Activated T-helper 1 cell treated with anti-CD3 and anti-CD28 coated beads, Interleukin-2, amount 50 U/mL, for 16 hours (primary cell): ENCODE measurements at places on chromosomes 4 and X.

DNA sequence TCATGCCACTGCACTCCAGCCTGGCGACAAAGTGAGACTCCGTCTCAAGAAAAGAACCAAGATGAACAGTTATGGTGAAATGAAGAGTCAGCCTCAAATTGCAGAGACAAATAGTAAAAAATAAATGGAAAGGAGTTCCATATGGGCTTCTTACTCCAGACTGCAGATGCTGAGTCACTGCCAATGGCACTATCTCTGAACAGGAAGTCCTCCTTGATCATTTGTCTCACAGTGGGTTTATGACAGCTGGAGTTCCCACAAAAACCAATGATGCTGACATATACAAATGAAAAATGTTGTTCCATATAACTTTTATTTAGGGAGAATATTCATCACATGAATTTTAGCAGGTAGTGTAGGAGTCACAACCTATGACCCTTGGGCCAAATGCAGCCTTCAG is 631.6 kb downstream of the PCDH18 start:
- DNase-seq = no peak

- DNase-seq = no peak
Observed at GRCh38 chr4:21195682-21196081, 495.4 kb downstream of the PACRGL start.

- no peak for DNase-seq
Observed at GRCh38 chr4:67635331-67635730, 65.6 kb downstream of the UBA6 start.

- no peak for DNase-seq
Observed at GRCh38 chr4:147740176-147740575, 8.3 kb downstream of the ARHGAP10 start.

GRCh38 chrX:102558607-102559006 is 40.7 kb upstream of the ARMCX5 start:
- DNase-seq = no peak

- no peak for DNase-seq
Observed at GRCh38 chr4:52235552-52236201, 184.6 kb downstream of the SPATA18 start.

DNA sequence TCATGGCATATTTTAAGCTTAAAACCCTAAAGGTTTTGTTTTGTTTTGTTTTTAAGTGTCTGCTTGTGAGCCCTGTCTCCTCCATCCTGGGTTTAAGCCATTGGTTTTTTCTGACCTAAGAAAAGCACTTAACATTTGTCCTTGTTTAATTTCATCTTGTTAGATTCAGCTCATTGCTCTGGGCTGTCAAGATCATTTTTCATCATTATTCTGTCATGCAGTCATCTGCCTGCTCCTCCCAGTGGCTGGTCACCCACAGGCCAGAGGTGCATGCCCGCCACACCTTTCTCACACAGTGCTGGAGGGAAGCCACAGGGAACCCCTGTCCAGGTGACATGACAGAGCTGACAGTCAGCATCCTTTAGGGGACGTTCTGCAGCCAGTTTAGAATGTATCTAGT is 11.7 kb upstream of the REELD1 start:
- no peak for DNase-seq

DNA sequence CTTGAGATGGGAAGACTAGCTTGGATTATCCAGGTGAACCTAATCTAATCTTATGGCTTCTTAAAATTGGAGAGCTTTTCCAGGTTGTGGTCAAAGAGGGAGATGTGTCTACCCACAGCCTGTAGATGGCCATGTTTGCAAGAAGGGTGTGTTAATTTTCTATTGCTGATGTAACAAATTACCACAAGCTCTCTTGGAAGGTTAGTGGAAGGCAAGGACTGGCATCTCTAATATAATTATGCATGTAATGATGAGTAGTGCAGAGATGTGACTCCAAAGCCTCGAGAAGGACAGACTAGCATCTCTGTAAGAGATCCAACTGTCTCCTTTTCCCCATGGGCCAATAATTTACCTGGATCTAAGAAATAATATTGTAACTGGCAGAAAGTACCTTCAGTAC is 3.2 kb upstream of the ADH1B start:
- DNase-seq = no peak

DNA sequence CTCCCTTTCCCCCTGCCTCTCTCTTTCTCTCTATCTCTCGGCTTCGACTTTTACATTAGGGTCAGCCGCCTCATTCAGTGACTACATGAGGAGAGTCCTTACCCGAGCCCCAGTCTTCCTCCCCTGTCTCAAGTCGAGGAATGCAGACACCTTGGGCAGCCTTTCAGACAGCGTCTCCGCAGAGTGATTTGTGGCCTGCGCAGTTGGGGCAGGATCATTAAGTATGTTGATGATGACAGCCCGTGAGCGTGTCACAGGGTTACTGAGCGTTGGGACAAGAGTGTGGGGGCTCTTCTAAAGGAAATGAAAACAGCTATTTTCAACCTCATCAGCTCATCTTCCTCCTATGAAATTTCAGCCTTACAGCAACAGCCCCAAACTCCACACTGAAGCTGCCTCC is 312.1 kb upstream of the GATB start:
- no peak for DNase-seq

DNA sequence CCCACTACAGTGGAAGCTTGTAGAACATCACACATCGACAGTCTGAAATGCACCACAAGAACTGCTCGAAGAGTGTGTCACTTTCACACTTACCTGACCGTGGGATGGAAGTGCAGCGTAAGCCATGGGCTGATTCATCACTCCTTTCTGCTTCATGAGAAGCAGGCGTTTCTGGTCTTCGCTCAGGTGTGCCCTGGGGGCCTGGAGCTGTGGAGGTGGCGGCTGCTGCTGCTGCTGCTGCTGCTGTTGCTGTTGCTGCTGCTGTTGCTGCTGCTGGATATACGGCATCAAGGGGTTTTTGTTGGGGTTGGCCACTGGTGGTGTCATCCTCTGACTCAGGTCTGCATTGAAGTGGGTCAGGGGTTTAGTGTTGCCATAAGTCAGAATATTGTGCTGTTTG is 223.6 kb downstream of the MGST2 start:
- no peak for DNase-seq

- no peak for DNase-seq
Observed at GRCh38 chr4:136337216-136337615, 1195.1 kb downstream of the PCDH18 start.

- peak; percentile 79 for DNase-seq
Observed at GRCh38 chr4:81471588-81472280, at the start of gene RASGEF1B. RASGEF1B (minus strand) TSS chr4:81471907; CDS start chr4:81459508, 12,399 bp downstream.

DNA sequence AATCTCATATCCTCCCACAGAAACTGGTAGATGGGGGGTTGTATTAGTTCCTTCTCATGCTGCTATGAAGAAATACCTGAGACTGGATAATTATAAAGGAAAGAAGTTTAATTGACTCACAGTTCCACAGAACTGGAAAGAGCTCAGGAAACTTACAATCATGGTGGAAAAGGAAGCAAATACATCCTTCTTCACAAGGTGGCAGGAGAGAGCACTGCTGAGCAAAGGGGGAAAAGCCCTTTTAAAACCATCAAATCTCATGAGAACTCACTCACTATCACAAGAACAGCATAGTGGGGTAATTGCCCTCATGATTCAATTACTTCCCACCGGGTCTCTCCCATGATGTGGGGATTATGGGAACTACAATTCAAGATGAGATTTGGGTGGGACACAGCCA is 250.5 kb upstream of the GPRIN3 start:
- no peak for DNase-seq

DNA sequence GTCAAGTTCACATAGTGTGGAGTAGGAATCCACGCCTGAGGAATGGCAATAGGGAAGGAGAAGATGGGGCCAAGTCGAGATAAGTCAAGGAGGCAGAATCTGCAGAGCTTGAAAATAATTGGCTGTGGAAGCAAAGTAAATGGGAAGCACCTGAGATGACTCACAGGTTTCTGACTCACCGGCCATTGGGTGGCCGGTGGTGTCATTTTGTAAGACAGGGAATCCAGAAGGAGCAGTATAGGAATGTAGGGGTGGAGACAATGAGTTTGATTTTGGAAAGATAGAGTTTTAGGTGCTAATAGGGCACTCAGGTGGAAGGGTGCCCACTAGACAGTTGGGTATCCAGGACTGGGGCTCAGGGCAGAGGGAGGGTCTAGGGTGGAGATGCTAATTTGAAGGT is 201.0 kb upstream of the MAMLD1 start:
- DNase-seq = no peak

DNA sequence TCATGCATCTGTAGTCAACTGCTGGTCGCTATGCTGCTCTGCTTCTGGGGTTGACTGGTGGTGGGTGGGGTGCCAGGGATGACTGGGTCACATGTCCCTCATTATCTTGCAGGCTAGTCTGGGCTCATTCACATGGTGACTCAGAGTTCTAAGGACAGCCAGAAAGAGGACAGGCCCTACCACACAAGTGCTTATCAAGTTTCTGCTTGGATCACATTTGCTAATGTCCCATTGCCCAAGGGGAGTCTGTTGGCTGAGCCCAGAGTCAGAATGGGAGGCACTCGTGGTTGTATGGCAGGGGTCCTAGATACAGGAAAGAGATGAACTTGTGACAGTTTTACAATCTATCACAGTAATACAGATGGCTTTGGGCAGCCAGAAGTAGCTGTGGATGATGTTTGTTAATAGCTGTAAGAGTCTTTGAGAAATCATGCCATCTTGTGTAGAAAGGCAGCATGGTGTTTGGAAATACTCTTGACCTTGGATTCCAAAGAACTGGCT is 221.3 kb downstream of the GPAT3 start:
- DNase-seq = no peak

GRCh38 chr4:54543088-54543795 is 114.5 kb upstream of the KIT start:
- DNase-seq = no peak

DNA sequence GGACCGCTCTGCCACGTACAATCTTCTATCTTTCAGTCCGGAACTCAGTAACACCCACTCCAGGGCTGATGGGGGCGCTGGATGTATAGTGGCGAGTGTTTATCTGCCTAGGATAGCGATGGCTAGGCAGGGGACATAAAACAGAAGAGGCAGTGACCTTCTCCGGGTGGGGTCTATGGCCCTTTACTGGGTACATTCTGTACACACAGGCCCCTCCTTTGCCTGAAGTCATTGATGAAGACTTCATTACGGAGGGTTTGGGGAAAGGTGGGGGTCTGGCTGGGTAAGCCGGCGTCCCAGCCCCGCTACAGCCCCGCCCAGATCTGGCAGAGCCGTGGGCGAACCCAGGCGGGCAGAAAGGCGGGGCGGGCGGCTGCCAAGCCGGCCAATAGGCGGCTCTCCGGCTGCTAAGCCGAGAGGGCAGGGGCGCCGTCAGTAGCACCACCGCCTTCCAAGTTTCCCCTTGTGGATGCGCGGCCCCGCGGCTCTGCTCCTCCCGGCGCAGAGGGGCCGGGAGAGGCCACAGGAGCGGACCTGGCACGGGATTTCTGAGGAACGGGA is at the start of gene CHST7:
TSS of gene CHST7 (plus strand) at position 435 of the 561 bp plus-strand sequence. CDS start 167 bp downstream, outside the sequence.
- peak; percentile 41 for DNase-seq

DNA sequence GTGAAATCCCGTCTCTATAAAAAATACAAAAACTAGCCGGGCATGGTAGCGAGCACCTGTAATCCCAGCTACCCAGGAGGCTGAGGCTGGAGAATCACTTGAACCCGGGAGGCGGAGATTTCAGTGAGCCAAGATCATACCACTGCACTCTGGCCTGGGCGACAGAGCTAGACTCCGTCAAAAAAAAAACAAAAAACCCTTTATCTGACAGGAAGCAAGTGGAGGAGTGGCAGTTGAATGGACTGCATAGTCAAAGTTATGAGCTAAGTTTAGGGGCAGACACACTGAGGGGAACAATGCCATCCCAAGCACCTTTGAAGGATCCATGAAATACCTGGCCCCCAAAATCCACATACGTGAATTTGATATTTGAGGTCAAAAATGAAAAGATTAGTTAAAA is 7.5 kb upstream of the HPGDS start:
- DNase-seq = no peak

DNA sequence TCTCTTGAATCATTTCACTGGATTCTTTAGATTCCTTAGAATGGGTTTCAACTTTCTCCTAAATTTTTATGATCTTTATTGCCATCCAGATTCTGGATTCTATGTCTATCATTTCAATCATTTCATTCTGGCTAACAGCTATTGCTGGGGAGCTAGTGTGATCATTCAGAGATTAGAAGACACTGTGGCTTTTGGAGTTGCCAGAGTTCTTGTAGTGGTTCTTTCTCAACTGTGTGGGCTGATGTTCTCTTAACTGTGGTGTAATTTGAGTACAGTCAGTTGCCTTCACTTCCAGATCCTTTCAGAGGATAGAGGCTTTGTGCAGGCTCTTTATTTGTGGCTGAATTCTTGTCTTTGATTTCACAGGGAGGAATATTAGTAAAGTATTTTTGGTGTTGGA is 12.1 kb upstream of the CSN2 start:
- no peak for DNase-seq

- DNase-seq = no peak
Observed at GRCh38 chr4:42123071-42123644, 29.3 kb downstream of the BEND4 start.

- DNase-seq = no peak
Observed at GRCh38 chr4:78242071-78242470, 184.9 kb downstream of the FRAS1 start.

- DNase-seq = no peak
Observed at GRCh38 chrX:1511829-1512228, 25.2 kb downstream of the P2RY8 start.

GRCh38 chrX:129802863-129803262 is 23.1 kb downstream of the SASH3 start:
- DNase-seq = no peak

- DNase-seq = no peak
Observed at GRCh38 chrX:46551494-46552128, 6.4 kb upstream of the ZNF674 start.

DNA sequence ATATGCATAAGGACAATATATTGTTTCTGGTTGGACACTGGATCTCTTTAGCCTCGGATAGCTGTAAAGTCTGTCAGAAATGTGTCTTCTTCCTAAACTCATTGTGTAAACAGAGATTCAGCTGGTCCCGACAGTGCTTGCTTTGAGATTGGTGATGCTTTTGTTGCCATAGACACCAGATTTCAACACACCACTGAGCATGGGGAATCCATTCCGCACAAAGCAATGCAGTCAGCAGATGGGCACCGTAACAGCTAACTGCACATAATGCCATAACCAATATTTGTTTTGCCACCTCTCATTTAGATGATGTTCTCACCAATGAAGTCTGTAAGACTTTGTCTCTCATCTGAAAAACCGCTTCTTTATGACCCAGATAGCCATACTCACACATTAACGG is 33.3 kb upstream of the FAM47C start:
- no peak for DNase-seq

DNA sequence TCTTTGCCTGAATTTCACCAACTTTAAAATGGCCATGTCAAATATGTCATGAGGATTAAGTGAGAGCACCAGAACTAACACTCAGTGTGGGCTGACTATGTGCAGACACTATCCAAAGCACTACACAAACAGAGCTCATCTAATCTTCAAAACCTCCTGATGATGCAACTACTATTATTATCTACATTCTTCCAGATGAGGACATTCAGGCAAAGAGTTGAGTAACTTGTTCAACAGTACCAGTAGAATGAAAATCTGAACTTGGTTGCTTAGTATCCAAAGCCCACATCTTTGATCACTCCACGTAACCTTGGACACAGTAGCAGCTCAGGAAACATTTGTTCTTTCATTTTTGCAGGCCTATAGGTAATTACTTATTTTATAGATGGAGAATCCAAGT is 90.1 kb downstream of the ATP8A1 start:
- no peak for DNase-seq
